ENCODE measurements at places on chromosomes 12 and 14.
A peak's percentile ranks its signal among the peaks of the same experiment; 100 is the strongest.

- peak; percentile 67 for DNase-seq
These were observed at the start of gene PIANP for GRCh38 chr12:6700646-6701051. Gene PIANP, minus strand, starts transcription at chr12:6700815. Its CDS starts 2,754 bp downstream, at chr12:6698061.

DNA sequence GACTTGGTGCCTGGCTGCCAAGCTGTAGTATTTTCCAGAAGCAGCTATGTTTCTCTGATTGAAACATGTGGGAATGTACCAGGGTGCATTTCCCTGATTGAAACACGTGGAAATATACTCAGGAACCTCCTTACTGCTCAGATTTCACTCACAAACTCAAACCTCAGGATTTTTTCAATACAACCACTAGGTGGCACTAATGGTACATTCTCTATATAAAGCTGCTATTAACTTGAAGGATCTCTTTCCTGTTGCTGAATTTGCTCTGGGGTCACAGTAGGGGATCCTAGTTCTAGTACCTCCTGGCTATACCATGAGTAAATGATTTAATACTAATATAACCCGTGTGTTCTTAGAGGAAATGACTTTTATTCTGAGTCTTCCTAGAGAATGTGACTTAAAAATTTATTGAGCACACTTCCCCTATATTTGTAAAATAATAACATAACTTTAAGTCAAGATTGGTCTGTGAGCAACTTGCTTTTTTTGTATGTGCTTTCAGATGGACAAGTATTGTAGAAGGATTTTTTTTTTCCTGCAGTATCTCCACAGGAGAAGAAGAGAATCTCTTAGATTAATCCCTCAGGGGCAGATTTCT is 173.8 kb upstream of the MIS18BP1 start:
- DNase-seq, result no peak

DNA sequence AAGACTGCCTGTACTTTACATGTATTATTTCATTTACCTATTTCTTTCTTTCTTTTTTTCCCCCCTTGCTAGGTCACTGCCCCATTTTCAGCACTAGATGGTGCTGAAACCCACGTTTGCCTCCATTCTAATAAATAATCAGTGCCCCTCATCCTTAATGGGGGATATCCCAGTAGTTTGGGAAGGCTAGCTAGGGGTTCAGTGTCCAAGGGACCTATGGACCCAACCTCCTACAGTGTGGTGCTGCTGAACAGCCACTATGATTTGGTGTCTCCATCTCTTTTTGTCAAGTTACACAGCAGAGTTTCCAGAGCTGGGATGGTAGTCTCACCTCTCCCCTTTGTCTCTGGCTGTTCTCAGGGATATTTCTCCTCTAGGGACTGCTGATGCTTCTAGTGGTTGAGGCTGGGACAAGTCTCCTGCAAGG is 6.5 kb upstream of the HCFC2 start:
- no peak for DNase-seq

DNA sequence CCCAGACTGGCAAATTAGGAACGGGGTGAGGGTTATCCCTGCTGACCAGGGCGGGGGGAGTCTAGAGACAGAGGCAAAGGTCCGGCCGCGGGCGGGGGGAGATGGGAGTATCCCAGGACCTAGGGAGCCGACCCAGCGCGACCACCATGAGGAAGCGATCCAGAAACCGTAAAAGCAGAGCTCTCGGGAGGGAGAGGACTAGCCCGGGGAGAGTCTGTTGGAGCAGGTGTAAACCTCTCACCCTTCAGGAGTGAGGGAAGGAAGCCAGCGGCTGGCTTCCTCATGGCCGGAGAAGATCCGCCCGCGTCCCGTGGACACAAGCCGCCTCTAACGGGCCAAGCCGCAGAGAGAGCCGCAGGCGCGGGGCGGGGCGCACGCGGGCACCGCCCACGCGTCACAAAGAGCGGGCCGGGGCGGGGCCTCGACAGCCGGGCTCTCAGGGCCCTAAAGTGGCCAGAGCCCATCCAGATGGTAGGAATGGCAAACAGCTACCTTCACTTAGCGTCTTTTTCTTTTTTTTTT is at the start of gene ACRBP:
TSS of gene ACRBP (minus strand) at position 350 of the 522 bp plus-strand sequence. CDS start at position 284, 66 bp downstream.
- peak; percentile 82 for DNase-seq

- no peak for DNase-seq
These were observed 912.4 kb upstream of the ATXN7L3B start for GRCh38 chr12:73625226-73625625.

DNA sequence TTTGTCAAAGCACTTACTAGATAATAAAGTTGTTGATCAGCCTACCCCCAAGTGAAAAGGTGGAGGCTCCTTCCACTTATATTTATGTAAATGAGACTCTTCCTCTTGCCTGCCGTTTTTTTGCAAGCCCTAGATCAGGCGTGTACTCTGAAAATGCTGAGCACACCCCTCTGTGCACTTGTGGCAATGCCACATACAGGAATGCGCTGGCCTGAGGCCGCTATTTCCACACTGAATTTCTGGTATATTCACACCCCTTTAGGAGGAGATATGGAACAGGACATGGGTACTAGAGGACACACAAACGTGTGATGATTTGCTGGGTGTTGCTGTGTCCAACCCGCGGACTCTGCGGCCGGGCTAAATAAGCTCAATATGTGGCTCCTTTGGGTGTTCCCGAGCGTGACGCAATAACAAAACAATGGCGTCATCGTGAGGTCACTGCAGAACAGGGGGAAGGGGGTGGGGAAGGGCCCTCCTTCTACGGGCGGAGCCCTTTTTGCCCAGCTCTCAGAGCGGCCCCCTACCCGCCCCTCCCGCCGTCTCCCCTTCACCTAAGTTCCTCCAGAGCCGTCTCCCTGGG is 554 bp upstream of the TSPAN31 start:
- peak; percentile 84 for DNase-seq

DNA sequence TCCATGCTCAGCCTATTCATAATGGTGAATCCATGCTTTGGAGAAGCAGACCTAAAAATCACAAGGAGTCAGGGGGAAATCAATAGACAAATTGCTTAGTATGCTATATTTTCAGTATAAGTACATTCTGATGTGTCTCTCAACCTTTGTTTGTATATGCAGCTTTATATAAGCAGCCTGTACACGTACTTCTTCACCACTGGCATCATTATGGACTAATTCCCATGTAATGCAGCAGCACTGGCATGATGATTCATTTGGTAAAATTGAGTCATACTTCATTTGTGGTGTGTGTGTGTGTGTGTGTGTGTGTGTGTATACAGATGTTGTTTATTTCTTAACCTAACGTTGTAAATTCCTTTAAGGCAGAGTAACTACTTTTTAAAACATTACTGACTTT is 10.9 kb downstream of the DCP1B start:
- DNase-seq, result no peak

DNA sequence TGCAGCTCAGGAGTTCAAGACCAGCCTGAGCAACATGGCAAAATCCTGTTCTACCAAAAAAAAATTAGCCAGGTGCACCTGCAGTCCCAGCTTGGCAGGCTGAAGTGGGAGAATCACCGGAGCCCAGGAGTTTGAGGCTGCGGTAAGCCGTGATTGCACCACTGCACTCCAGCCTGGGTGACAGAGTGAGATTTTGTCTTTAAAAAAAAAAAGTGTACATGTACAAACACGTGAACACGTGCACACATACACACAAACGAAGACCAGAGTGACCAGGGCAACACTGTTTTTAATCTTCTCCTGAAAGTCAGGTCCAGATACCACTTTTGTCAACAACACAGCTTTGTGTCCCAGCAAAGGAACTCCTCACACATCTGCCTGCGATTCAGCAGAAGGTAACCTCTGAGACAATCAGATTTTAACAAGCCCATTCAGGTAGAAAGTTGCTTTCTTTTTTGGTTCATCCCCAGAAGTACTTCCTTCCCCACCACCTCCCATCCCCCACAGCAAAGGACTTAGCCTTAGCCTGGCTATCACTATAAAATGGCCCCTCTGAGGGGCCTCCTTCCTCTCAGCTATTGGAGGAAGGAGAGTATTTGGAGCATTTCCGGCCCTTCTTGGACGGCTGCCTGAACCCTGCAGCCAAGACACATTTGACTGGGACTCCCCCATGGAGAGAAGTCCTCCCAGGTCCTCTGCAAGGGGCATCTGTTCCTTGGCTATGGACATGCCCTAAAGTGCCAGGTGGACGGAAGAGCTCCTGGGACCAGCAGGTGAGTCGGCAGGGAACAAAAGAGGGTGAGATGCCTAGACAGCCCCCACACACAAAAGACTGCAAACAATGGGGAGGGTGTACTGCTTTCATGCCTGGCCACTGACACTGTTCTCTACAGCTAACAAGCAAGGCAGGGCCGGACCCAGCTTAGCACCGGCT is 9.8 kb downstream of the CTDSP2 start:
- peak; percentile 93 for DNase-seq

DNA sequence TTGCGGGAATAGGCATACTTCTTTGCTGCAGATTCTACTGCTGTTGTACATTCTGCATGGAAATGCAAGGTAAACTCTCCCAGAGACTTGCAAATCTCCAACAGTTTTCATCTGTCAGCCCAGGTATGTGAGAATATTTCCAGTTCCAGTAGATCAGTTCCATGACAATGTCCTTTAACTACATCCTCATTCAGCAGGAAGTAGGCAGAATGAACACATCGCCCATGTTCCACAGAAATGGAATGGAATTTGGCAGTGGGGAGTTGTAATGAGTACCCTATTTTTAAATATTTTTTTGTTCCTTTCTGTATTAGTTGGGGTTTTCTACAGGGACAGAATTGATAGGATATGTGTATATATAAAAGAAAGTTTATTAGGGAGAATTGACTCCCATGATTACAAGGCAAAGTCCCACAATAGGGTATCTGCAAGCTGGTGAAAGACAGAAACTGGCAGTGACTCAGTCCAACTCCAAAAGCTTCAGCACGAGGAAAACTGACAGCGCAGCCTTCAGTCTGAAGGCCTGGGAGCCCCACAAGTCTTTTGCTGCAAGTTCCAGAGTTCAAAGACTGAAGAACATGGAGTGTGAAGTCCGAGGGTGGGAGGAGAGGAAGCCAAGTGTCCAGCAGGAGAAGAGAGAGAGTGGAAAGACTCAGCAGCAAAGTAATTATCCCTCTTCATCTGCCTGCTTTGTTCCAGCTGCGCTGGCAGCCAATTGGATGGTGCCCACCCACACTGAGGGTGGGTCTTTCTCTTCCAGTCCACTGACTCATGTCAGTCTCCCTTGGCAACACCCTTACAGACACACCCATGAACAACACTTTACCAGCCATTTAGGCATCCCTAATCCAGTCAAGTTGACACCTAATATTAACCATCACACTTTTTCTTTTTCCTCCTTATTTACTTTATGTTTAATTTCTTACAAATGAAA is 110.4 kb upstream of the SCAF11 start:
- no peak for DNase-seq

- DNase-seq, result no peak
These were observed 68.6 kb downstream of the EEA1 start for GRCh38 chr12:92860521-92860920.

- no peak for DNase-seq
These were observed 57.8 kb downstream of the LRP6 start for GRCh38 chr12:12209043-12209442.

- DNase-seq, result peak; percentile 42
These were observed 114.8 kb upstream of the FLRT2 start for GRCh38 chr14:85415015-85415712.

GRCh38 chr12:49928471-49928870 is 22.1 kb upstream of the AQP2 start:
- DNase-seq, result no peak

GRCh38 chr12:88063375-88063774 is 34.2 kb upstream of the C12orf50 start:
- no peak for DNase-seq

- DNase-seq, result no peak
These were observed 242.5 kb downstream of the FBXL14 start for GRCh38 chr12:1351926-1352325.

DNA sequence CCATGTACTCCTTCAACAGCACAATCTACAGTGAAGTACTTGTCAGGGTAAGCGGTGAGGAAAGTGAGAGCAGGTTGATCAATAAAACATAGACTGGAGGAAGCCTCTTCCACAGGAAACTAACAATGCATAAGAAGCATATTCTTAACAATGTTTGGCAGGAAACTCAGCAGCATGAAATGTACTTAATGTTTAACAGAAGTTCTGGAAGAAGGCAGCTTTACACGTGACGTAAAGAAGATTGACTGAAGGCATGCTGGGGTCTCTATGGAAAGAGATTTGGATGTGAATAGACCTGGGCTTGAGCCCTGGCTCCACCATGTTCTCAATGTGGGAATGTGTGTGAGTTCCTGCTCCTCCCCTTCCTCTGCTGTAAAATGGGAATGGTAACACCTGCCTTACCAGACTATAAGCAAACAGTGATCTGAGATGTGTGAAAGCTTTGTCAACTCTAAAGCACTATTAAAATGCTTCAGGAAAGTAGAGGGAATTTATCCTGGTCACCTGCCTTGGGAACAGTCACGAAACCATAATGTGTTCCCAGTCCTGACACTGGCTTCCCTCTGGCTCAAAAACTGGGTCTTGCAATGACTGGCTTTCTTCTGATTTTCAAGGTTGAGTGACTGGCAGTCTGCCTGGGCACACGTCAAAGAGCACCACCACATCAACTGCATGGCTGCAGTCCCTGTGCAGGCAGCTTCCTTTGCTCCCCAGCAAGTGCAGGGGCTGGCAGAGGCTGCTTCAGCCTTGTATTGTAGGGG is 384.6 kb downstream of the APAF1 start:
- DNase-seq, result no peak

- DNase-seq, result peak; percentile 42
These were observed 22.3 kb downstream of the PLEKHG3 start for GRCh38 chr14:64726585-64726890.

GRCh38 chr12:89880690-89881350 is 172.2 kb upstream of the ATP2B1 start:
- DNase-seq, result no peak

- DNase-seq, result no peak
These were observed 438.9 kb downstream of the NAV3 start for GRCh38 chr12:78269620-78270019.
